ENCODE measurements at places on chromosomes 2 and 18.

- DNase-seq: no peak
Measured at GRCh38 chr18:30533716-30534115, 508.8 kb downstream of the DSC3 start.

DNA sequence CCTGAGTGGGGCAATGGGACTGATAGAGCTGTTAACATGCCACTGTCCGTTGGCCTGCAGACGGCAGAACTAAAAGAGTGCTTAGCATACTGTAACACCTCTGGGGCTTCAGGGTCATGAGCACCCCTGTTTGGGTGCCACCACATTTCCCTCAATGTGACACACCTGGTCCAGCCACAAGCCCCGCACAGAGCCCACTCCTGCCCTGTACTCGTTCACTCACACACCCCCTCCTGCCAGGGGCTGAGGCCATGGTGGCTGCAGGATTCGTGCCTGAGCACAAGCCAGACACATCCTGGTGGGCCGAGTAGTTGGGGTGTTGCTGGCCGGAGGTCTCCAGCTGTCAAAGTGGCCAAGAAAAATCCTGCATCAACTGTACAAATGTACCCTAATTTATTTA lies 4.4 kb upstream of the PPP4R3B start:
- DNase-seq: no peak

GRCh38 chr2:120736202-120736623 lies 545 bp downstream of the GLI2 start:
- peak; percentile 83 for DNase-seq

DNA sequence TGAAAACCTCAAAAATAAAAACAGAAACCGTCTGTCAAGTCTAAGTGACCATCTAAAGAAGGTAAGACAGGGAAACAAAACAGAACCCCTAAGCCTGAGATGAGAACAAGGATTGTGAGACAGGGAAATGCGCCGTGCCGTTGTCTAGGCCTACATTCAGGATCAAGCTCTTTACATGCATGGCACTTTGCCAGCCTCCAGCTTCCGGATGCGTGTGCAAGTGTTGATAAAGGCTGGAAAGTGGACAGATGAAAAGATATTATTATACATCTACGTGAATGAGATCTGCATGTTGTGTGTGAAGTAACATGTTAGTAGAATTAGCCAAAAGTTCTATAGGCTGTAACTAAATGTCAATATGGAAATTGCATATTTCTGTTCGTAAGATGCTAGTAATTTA lies 28.6 kb upstream of the TMEM87B start:
- DNase-seq: no peak

DNA sequence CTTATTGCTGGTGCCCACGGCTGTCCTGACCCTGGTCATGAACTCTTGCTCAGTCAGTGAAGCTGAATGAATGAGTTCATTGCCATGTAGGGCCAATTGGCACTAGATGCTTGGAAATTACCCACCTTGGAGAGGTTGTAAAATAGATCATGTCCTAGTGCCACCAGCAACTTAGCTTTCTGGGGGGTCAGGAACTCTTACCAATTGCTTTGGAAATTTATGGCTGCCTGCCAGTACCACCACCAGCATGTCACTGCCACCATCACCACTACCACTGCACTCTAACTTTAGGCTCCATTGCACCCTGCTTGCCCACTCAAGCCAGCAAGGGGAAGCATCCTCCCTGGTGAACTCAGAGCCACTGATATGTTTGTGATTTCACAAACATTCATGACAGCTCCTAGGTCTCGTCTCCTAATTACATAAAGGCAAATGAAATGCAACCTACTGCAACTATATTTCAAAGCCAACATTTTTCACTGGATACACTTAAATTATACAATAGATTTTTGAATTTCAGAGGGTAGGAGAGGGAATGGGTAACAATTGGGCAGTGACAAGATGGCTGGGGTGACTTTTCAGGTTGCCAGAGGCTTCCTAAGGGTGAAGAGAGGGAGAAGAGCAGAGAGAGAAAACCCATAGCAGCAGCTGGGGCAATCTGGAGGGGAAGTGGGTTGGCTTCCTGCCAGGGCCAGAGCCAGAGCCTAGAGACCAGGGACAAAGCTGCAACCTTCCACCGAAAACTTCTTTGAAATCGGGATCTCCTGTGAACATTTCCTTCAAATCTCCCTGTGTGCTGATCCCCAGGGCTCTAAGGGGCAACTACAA lies 3.5 kb upstream of the EMILIN1 start:
- DNase-seq: peak; percentile 64

DNA sequence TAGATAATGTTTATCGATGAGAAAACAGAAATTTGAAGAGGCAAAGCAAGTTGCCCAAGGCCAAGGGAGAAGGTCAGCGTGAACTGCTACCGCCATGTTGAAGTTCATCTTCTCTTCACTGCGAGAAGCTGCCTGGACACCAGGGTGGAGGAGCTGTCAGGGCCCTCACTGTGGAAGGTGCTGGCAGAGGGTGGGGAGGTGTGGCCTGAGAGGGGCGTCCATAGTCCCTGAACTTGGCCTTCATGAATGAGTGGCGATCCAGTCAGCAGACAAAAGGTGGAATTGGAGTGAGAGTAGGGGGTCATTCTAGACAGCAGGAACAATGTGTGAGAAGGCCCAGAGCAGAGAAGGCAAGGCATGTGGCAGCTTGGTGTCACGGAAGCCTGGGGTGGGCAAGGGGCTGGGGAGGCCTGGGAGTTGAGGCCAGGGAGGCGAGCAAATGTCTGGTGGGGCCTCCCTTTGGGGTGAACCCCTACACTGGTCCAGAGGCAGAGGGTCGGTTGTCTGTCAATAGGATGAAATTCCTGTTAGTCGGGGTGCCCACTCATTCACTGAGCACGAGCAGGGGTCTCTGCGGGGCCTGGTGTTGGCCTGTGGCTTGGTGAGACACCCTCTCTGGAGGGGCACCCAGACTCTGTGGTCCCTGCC lies 33.3 kb upstream of the KCNF1 start:
- no peak for DNase-seq

DNA sequence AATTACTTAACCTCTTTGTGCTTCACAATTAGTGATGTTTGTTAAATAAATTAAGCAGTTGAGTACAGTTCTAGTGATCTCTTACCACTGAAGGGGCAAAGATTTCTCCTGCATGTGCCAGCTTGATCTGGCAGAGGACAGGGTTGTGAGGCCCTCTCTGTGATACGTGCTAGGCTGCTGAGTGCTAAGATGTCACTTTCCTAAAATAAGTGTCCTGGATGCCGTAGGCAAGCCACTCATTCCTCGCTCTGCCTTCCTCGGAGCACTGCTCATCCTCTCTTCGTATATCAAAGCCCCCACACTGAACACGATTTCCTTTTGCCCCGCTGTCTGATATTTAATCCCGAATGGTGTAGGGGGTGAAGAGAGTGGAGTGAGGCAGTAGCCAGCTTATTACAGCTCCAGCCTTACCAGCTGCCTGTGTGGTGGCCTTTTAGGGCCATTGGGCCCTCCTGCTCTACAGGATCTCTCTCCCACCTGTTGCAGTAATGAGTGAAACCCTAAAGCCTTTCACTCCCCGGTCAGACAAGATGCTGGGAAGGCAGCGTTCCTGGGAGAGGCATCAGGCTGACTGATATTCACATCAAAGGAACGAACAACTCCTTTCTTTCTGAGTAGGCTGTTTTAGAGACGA lies 40.5 kb downstream of the PTPRM start:
- no peak for DNase-seq

DNA sequence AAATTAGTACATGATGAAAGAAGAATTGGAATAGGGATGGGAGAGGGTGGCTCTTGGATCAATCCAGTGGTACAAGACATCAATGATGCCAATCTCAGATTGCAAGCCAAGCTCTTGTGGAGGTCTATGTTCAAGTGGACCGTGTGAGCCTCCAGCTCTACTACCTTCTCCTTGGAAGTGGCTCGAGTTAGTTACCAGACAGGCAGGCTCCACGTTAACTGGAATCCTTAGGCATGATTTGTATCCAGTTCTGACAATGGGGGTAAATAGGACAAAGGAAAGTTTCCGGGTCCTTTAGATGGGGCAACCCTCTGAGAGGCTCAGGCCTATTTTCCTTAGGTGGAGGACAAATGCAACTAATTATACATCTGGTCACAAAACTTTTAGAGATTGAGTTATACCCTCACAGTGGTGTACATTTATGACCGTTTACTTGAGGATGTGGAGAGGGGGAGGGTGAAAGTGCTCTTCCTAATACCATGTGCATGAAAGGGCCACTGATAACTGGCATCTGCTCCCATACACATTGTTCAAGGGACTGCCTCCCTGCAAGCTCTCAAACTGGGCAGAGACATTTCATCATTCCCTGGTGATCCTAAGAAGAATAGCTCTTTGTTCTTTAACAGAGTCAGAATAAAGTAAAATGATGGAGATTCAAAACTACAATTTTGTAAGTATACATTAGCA lies 180.2 kb downstream of the SOCS6 start:
- no peak for DNase-seq
